Femur (tissue), 1 donor: ENCODE measurements at places on chromosomes 6 and 20.

GRCh38 chr6:131950767-131951575 lies at the start of gene CCN2:
Gene CCN2, minus strand, starts transcription at chr6:131951372. Its CDS starts 200 bp downstream, at chr6:131951172.
- peak; percentile 91 for DNase-seq

- peak; percentile 78 for DNase-seq
Measured at GRCh38 chr20:10609276-10609675, 64.5 kb downstream of the JAG1 start.

- peak; percentile 56 for DNase-seq
Measured at GRCh38 chr6:33620856-33621710, at the start of gene ITPR3. Gene ITPR3, plus strand, starts transcription at chr6:33621322. Its CDS starts 281 bp downstream, at chr6:33621603.

DNA sequence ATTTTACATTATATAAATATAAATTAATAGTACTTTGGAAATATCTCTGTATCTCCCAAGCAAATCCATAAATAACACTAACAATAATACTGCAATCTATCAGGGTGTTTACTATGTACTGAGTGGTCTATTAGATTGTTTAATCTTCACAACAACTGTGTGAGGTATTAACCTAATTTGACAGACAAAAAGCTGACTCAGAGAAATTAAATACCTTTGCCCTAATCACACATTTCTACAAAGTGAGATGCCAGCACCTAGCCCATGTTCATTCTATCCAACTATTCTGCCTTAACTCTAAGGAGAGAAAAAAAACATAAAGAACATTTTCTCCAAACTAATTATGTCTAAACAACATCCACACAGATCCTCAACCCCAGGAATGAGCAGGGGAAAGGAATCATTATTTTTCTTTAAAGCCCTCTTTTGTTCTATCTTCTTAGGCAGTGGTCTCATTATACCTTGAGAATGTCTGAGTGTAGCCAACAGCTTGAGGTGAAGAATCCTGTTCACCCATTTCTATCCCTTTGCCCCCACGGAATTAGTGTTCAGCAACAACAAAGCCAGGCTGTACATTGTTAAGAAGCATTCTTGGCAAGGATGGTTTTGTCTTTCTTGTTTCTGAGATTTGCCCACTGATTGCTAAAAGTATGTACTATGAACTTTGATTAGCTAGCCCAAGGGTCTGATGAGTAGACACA lies 42.7 kb downstream of the PRL start:
- DNase-seq = no peak

- peak; percentile 40 for DNase-seq
Measured at GRCh38 chr6:134317471-134318131, at the start of gene SGK1. Gene SGK1, minus strand, starts transcription at chr6:134318112. Its CDS starts 652 bp downstream, at chr6:134317460.

DNA sequence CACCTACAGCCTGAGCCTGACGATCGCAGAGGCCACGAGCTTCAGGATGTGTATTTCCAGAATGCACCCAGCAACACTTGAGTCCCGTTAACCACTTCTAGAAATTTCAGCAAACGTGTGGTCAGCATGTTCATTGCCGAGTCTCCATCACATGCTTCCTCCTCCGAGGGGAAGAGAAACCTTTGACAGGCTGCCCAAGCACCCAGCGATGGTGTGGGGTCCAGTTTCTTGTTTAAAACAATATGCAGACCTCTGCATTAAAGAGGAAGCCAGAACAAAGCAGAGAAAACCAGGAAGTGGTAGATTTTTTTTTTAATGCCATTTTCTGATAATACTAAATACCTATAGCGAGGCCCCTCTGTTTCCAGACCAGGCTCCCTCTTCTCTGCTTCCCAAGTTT lies 71.9 kb downstream of the GNAS-AS1 start:
- DNase-seq = no peak

- DNase-seq = no peak
Measured at GRCh38 chr20:63345328-63346100, 15.6 kb downstream of the CHRNA4 start.

DNA sequence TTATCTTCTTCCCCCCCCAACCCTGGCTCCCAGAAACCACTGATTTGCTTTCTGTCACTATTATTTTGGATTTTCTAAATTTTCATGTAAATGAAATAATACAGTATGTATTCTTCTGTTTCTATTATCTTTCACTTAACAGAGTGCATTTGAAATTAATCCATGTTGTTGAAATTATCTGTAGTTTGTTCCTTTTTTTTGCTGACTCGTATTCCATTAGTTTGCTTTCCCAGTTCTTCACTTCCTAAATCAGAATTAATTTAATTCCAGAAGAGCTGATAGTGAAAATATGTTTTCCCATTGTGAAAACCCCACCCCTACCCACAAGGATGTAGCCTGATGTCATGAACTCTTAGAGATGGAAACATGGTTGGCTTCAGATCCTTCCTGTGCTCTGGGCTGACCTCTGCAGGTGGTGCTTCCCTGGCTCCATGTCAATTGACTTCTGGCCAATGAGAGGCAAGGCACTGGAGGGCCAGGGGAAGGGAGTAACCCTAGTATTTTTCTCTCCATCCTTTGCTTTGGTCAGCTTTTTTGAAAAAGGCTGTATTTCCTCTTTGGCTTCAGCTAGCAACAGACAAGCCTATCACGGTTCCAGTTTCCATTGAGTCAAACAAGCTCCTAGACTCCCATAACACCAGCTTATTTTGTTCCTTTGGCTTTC lies 244.4 kb upstream of the HSF2 start:
- DNase-seq = peak; percentile 25

DNA sequence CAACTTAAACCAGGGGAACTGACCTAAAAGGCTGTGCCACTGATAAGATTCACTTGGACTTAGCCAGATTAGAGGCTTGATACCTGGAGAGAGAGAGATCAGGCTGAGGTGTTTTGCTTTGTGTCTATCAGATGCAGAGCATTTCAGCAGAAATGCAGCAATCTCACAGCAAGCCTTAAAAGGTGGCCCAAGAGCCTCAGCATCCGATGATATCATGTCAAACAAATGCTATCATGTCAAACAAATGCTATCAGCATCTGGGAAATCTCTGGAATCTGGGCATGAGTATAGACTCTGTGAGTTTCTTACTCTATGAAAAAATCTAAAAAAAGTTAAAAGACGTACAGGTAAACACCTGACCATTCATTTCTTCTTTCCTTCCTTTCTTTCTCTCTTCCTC lies 718.9 kb downstream of the EYS start:
- DNase-seq = no peak

DNA sequence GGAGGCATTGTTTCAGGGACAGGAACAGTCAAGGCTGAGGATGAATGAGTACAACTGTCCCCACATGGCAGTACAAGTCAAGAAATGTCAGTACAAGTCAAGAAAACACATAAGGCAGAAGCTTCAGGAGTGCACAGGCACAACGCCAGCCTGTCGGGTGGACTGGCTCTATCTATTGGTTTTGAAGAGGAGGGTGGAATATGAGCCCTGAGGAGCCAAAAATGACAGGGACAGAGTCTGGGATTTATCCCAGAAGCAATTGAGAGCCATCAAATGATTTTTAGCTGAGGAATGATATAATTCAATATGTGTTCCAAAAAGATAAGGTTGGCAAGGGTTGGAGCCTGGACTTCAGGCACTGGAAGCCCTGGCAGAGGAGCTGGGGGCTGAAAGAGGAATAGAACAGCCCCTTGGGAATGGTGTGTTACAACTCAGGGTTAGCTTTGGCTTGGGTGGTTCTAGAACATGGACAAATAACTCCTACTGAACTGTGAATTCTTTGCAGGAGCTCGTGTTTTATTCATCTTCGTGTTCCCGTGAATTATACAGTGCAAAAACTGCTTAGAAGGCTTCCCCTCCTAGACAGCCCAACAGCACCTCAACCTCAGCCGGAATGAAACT lies 425.7 kb upstream of the ARID1B start:
- no peak for DNase-seq

GRCh38 chr6:38185244-38185643 lies 365.7 kb downstream of the ZFAND3 start:
- no peak for DNase-seq

DNA sequence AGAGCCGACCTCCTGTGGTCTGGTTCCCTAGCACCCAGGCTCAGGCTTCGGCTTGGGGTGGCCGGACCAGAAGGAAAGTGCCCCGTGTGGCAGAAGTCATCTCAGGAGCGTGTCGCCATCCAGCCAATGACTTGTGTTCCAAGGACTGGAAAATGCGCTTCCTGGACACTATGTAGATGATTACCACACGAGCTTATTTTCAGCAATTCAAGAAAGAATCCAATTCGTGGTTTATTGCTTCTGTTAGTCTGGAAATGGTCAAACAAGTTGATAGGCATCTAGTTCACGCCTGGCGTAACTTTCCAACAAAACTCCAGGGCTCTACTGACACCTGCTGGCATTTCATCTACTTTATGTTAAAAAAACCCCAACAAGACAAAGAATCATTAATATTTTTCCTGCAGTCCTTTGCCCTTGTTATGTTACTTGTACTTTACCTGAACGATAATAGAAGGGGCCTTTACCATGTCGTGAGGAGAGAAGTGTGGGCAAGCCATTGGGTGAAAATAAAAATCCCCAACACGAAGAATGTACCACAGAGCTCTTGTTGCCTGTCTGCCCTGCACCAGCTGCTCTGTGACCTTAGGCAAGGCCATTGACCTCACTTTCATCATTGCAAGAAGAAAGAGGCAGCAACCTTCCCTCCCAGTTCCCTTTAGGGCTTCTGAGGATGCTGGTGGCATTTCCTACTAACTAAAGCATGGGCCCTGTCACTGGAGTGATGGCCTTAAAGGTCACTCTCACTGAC lies 154.7 kb upstream of the LAMP5 start:
- peak; percentile 66 for DNase-seq

- no peak for DNase-seq
Measured at GRCh38 chr6:16544521-16544920, 216.7 kb downstream of the ATXN1 start.

DNA sequence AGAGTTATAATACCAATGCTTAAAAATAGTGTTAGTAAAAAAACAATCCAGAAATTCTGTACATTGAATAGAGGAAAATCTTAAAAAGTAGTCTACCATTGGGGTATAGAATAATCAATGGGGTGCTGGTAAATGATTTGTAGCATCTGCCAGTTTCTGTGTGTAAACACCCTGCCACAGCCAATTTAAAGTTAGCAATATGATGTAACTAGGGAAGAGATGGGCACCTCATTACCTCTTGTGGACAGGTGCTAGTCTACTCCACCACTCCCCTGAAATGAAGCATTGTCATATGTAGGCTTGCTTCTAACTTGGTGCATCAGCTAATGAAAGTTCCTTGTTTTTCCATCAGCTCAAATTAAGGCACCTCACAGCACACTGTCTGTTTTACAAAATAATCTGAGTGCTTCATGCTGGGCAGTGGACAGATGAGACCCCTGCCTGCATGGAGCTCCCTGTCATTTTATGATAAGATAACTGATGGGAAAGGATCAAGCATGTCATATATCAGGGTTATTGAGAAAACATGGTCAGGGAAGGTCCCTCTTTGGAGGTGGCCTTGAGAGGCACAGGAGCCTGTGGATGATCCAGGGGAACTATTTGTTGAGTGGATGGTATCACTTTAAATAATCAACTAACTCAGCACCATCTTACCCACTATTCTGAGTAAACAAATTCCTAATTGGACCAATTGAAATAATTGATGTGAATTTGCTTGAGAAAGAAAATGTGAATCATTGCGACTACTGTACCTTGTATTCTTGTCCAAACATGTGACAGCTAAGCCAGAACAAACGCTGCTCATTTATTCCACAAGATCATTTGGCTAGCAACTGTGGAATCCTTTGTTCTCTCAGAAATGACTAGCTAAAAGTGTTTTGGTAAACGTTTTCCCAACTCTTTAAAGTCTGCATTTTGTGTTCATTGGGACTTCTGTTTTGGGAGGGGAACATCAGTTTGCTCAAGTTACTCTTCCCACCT lies 45.9 kb upstream of the CSE1L start:
- DNase-seq = no peak

DNA sequence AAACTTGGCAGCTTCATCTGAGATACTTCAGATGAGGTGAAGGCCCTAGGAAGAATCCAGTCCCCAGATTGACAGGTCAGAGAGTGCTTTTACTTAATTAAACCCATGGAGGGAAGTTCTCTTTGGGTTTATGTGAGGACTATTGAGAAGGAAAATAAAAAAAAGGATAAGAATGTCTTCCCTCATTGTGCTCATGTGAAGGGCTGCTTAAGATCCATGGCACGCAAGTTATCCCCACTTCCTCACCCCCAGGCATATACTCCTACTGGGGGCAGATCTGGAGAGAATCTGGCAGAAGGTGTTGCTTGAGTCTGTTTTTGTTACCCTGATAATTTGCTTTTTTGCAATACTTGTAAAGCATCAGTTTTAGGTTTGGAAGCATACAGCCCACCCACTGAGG lies 322.9 kb upstream of the TFAP2D start:
- no peak for DNase-seq

DNA sequence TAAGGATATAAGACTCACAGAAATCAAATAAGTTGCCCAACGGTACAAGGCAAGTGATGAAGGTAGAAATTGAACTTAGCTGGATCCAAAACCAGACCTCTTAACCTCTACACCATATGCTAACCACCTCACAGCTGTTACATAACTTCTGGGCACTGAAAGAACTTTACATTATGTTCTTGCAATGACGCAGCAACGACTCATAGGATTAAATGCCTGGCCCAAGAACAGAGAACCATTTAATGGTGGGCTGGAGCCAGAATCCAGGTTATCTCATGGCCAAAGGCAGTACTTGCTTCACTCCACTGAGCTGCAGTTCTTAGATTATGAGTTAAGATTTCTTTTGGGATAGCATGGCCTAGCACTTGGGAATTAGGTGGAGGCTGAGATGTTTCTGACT lies 4.4 kb downstream of the TRMT6 start:
- no peak for DNase-seq

GRCh38 chr6:37019065-37019450 lies 13.6 kb downstream of the FGD2 start:
- DNase-seq = no peak

DNA sequence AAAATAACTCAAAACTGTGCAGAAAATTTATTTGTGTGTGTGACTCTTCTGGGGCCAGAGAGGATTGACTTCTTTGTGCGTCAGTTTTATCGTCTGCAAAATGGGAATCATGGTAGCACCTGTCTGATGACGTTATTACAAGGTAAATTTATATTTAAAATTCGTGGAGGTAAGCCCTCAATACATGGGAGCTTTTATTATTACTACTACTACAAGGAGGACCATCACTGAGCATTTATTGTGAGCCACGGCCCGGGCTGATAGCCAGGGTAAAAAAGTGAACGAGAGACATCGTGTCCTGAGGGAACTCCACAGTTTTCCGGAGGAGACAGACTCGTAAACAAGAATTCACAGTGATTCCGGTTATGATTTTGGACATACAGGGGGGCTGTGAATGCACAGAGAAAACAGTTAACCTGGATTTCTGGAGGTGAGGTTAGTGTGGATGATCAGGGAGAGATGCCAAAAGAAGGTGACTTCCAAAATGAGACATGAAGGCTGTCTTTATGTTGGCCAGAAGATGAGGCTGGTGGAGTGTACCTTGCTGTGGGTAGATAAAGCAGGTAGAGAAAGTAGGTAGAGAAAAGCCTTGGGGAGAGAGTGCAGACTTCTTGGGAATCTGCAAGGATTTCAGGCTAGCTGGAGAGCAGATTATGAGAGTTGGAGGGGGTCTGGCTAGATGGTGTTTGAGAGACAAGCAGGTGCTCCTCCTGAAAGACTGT lies 10.6 kb upstream of the SERINC3 start:
- DNase-seq = no peak

DNA sequence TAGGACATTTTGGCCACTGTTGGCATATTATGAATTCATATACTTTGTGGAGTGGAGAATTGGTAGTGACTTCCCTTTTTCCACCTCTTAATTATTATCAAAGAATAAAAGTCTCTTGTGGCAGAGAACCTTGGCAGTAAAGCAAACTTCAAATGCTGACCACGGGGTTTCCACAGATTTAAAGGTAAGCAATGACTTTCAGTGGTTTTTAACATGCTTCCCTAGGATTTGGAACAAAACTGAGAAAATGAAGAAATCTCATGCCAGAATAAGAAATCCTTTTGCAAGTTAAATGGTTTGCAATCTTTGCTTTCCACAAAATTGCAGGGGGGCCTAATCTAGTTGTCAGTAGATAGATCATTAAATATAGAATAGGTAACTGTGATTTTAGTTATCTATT lies 2.0 kb upstream of the SDC4 start:
- DNase-seq = no peak
